Ascending aorta (tissue), 2 donors: ENCODE measurements at places on chromosomes 11 and 22.

- DNase-seq, result no peak
Measured at GRCh38 chr11:63504933-63505586, 824 bp upstream of the LGALS12 start.

DNA sequence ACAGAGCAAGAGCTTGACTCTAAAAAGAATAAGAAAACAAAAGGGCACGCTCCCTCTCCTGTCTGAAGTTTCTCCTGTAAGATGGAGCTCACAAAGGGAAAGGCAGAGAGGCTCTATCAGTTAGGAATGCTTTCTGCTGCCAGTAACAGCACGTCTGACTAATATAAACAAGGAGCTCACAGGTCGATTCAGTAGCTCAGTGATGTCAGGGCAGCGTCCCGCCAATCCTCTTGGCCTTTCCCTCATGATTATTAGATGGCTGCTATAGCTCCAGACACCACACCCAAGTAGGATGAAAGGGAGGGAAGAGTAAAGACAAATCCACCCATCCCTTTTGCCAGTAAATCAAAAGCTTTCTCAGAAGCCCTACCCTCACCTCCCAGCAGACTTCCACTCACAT is 51.3 kb upstream of the HMGXB4 start:
- no peak for DNase-seq

DNA sequence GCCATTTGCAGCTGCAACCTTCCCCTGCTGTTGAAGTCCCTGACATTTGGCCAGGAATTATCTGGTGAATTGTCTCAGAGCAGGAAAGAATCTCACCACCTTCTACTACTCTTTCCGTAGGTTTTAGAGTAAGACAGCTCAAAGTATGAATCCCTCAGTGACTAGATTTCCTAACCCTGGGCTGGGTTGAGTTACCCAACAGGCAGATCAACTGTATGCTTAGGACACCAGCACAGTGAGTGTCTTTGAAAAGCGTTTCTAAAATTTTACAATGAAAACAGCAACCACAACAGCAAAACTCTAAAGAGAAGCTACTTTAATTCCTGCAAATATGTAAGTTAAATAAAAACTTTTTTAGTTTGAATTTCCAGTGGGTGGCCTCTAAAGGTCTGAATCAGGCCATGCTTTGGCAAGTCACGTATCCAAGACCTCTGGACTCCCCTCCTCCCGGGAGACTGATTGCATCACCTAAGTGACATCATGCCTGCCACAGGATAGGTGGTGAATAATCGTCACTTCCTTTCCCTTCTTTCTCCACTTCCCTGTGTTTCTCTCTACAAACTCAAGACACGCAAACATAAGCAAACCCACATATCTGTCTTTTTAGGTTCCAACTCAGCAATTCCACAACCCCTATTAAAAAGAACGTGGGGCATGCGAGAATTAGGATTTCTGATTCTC is 7.8 kb downstream of the OR8B12 start:
- no peak for DNase-seq

DNA sequence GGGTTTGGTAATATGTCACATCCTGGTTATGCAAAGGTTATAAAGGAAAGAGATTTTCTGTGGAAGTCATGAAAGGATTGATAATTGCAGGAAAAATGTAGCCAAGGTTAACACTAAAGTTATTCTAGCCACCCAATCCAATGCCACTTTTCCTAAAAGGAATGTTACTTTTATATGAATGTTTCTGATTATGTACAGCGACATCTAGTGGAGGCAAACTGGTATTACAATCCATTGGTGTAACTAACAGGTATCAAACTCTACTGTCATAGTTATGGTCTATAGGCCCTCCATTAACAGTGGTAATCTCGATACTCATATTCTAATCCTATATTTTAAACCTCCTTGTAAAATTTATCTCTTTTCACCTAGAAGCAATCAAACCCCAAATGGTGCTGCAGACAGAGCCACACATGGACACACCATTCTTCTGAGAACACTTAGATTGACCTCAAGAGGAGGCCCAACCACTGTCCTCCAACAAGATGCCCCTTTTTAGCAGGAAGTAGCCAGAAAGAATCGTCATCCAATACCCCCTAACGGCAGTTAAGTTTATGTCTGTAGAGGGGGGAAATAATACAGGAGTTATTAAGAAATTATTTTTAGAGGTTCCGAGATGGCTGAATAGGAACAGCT is 74.9 kb upstream of the RAG2 start:
- DNase-seq, result no peak

GRCh38 chr11:788953-789940 is 643 bp downstream of the CEND1 start:
- no peak for DNase-seq

DNA sequence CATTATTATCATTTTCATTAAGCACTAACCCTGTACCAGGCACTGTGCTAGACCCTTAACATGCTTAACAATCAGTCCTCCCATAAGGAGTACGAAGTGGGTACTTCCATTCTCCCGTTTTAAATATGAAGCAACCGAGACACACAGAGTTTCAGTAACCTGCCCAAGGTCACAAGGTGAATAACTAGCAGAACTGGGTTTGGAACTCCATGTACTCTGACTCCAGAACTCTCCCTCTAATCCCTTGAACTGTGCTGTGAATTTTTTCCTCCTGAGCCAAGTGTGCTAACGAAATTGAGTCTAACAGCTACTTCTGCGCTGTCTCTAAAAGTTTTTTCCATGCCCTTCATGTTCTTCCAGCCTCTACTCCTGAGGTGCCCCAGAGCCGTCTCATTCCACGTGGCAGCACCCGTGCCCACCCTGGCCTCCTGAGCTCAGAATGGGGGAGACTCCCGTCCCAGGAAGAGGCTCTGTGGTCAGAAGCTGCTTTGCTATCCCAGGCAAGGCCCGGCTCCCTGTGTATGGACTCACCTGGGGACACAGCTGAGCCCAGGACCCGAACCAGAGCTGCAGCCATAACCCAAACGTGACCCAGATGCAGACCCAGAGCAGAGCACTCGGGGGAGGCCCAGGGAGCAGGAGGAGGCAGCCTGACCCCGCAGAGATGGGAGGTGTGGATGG is 8.6 kb upstream of the TRIM29 start:
- no peak for DNase-seq

GRCh38 chr22:43331069-43331451 is 12.1 kb downstream of the SCUBE1 start:
- no peak for DNase-seq

DNA sequence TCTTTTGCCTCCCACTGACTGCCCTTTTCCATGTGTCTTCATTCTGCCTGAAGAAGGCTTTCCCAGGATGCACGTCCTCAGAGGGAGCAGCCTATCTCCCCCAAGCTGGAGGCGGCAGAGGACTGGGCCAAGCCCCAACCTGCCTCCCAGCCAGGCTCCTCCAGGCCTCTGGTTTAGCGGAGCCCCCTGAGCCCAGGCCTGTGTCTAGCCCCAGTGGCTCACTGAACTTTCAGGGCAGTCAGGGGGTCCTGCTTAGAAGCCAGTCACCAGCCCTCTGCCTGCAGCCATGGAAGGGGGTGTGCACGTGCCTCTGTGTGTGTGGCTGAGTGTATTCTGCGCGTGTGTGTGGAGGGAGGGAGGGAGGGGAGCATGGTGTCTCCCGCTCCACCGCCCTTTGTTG is 10.4 kb upstream of the GRK2 start:
- DNase-seq, result no peak

GRCh38 chr11:17603056-17603825 is 56.2 kb downstream of the OTOG start:
- no peak for DNase-seq

DNA sequence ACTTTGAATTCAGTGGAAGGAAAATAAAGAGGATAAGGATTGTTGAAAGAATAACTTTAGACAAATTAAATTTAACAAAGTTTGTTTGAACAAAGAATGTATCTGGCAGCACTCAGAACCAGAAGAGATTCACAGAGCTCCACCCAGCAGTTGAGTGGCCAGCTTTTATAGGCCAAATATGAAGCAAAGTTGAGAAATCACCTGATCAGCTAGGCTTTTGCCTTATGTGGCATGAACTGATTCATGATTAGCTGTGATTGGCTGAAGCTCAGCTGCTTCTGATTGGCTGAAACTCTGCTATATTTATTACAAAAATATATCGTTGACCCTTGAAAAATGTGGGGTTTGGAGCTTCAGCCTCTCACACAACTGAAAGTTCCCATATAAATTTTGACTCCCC is 62.6 kb downstream of the PIWIL4 start:
- DNase-seq, result no peak

GRCh38 chr11:134313821-134314607 is 17.8 kb upstream of the GLB1L2 start:
- no peak for DNase-seq

GRCh38 chr22:50396751-50397370 is 53.7 kb downstream of the PPP6R2 start:
- no peak for DNase-seq

DNA sequence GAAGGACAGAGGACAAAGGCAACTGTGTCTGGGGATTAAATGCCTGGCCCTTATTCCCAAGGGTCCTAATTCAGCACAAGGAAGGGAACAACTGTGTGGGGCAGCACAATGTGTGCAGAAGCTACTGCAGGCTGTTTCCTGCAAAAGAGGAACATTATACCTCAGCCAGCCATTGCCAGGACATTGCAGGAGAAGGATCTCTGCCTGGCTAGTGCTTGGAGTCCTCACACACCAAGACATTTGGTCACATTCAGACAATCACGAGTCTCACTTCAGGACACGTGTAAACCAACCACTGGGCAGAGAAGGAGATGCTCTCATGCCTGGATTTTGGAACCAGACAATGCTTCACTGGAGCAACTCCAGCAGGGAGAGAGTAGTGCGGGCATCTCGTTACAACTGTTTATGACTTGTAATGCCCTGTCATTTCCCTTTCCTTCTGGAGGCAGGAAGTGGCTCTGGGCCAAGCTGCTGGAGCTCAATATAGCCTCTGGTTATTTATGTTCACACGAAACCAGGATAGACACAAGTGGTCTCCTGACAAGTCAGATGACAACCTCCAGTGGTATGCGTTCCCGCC is 23.9 kb upstream of the ZC3H12C start:
- DNase-seq, result no peak

GRCh38 chr11:58912124-58912523 is 27.2 kb upstream of the GLYATL1 start:
- no peak for DNase-seq

GRCh38 chr11:13341026-13341425 is 63.4 kb downstream of the BMAL1 start:
- DNase-seq, result no peak
